ENCODE measurements at places on chromosomes 16 and 17.

DNA sequence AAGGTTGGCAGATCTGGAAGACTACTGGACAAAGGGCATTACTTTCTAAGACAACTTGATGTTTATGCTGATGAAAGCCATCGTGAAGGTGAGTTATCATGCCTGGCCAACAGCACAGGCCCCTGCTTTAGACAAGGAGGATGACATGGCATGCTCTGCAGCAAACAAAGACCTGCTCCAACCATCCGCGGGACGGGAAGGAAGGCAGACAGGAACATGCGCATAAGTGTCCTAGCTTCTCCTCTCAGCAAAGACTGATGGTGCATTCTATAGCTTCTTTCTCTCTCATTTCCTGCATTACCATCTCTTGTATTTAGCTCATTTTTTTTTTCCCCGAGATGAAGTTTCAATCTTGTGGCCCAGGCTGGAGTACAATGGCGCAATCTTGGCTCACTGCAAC is 5.4 kb downstream of the NPLOC4 start:
- DNase-seq, result no peak

- DNase-seq, result no peak
Observed at GRCh38 chr16:82045465-82045864, 10.4 kb downstream of the HSD17B2 start.

- DNase-seq, result no peak
Observed at GRCh38 chr17:79595471-79595870, 15.4 kb downstream of the RBFOX3 start.

DNA sequence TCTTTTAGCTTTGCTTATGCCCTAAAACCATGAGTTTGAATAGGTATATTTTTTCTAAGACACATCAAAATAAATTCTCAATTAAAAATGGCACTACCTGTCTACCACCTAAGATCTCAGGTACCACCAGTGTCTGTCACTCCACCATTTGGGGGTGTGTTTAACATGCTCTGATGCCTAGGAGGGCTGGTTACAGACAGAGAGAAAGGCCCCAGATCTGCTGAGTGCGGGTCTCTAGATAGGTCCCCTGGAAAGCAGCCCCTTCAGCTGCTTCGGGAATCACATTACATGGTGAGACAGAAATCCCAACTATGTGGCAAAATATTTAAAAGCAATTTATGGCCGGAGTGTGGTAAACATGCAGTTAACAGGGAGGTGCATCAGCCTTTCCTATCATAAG is 653 bp upstream of the VAC14 start:
- DNase-seq, result no peak

- no peak for DNase-seq
Observed at GRCh38 chr16:50215680-50216079, 50.7 kb upstream of the ADCY7 start.

GRCh38 chr16:79912592-79913310 is 312.2 kb upstream of the MAF start:
- DNase-seq, result no peak

GRCh38 chr17:1767358-1767757 is 5.5 kb downstream of the SERPINF1 start:
- no peak for DNase-seq

DNA sequence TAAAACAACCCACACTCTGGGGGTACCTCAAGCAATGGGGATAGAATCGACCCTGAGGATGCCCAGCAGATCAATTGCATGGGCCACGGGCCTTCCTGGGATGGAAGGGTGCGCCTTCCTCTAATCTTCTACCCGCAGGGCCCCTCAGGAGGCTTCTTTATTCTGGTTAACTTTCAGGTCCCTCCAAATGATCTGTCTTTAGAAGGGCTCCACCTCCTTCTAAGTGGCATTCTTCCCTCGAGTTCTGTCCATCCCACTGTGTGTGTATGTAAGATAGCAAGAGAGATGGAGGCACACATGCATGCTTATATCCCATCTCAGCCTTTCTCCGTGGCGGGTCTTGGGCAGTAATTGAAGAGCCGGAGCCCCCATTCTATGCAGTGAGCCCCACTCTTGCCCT is 125.7 kb downstream of the MRM1 start:
- DNase-seq, result no peak

GRCh38 chr16:52545898-52546266 is 1.1 kb downstream of the TOX3 start:
- DNase-seq, result no peak

DNA sequence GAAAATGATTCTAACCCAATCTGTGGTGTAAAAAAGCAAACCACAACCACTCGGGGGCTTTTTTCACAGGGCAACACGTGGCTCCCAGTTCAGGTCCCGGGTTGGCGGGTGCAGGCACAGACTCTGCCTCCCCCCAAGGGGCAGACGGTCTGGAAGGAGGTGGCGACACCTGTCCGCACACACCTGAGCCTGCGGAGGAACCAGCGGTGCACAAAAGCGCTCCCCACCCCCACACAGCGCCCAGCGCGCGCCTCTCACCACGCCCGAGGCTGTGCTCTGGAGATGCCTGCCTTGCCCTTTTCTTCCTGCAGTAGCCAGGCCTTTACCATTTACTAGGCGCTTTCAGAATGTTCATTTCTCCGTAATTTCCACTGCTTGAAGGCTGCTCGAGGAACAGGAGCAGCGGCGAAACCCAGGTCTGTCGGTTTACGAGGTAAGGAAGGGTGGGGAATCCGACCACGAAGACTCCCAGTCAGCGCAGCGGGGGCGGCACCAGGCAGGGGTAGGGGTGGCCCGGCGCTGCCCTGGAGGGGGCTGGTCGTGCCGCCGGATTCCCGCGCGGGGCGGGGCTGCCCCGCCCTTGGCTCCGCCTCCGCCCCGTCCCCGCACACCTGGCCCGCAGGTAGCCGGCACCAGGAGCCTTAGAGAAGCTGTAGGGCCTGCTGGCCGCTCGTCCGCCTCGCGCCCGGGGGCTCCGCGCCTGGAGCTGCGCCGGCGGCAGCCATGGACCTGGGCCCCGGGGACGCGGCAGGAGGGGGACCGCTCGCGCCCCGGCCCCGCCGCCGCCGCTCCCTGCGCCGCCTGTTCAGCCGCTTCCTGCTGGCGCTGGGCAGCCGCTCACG is at the start of gene USP43:
Gene USP43, plus strand, starts transcription at position 608 of the 842 bp plus-strand sequence. Its CDS starts 116 bp downstream, at position 724.
- DNase-seq, result peak; percentile 66

GRCh38 chr17:9195961-9196670 is 174.8 kb downstream of the NTN1 start:
- no peak for DNase-seq

DNA sequence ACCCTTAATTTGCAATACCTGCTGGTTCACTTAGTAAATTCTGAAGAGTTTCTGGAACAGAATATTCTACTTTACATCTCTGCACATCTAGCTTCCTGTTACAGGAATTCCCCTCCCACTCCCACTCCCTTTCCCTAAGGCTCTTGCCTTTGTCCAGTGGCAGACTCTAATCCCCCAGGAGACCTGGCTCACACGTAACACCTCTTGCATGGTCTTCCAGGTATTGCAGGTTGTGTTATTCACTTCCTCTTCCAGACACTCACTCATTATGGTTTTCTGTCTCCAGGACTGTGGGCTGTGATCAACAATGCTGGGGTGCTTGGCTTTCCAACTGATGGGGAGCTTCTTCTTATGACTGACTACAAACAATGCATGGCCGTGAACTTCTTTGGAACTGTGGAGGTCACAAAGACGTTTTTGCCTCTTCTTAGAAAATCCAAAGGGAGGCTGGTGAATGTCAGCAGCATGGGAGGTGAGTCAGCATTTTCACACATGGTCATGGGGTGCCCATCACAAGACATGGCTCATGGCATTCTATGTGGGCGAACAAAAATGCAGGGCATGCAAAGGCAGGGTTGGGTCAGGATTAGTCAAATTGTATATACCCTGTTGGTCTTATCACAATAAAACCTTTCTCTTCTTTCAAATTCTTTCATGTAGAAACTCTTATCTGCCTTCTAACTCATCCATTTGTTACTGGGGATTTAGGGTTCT is 35.8 kb downstream of the HSD17B2 start:
- no peak for DNase-seq

DNA sequence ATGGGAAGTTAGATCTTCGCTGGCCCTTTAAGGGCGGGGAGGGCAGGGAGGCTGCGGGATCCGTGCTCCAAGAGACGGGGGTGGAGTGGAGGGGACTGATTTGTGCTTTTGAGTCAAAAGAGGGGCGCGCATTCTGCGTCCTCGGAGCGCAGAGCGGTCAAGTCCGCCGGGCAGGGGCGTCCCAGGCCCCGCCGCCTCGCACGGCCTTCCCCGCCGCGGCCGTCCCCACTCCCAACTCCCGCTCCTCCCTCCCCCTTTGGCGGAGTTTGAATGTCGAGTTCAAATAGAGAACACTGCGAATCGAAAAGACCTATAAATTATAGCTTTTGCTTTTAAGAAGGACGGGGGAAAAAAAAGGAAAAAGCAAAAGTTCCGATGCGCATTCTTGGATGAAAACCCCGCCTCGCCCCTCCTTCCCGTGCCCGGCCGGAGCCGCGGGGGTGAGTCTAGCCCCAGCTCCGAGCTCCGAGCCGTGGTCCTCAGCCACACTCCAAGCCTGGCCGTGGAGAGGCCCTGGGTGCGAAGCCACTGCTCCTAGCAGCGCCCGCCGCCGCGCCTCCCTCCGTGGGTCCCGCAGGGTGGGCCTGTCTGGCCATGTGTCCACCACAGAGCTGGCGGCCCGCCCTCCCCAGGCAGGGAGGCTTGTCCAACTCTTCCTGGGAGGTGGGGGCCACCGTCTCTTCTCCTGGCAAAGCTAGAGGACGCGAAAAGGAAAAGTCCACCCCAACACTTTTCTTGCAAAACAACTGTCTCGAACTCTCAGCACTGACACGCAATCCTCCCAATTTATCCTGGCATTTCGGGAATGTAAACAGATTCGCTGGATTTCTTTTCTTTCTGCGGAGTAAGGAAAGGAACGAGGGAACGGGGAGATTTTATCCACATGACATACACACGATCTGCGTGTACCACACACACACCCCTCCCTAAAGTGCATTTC is 3.6 kb downstream of the CBX8 start:
- DNase-seq, result no peak

DNA sequence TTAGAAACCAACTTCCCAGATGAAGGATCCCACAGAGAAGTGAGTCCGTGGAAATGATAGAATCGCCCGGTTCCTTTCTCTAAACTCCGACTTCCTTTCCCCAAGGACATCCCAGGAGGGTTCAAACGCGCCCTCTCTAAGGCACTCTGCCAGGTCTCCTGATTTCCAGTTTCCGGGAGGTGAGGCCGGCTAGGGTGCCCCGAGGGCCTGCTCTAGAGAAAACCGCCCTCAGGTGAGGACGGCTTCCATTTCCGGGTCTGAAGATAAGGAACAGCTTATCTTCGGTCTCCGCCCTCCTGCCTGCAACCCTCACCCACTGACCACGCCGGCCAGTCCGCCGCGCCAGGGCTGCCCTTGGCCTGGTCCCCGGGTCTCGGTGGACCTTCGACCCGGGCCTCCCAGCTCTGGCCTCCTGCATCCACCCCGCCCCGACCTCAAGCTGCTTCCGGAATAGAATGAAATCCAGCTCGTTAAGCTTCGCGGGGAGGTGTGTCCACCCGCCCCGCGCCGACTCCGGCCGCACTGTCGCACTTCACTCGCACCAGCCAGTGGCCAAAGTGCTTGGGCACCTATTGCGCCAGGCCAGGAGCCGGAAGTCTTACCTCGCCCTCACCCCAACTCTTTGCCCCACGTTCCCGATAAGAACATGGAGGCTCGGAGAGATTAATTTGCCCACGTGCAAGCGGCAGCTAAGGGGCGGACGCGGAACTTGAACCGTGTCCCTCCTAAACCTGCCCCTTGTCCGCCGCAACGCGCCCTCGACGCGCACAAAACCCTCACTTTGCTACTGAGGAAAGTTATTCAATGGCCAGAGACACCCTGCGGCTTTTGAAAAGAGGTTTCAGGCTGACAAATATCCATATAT is 836 bp upstream of the MMP15 start:
- DNase-seq, result peak; percentile 47

DNA sequence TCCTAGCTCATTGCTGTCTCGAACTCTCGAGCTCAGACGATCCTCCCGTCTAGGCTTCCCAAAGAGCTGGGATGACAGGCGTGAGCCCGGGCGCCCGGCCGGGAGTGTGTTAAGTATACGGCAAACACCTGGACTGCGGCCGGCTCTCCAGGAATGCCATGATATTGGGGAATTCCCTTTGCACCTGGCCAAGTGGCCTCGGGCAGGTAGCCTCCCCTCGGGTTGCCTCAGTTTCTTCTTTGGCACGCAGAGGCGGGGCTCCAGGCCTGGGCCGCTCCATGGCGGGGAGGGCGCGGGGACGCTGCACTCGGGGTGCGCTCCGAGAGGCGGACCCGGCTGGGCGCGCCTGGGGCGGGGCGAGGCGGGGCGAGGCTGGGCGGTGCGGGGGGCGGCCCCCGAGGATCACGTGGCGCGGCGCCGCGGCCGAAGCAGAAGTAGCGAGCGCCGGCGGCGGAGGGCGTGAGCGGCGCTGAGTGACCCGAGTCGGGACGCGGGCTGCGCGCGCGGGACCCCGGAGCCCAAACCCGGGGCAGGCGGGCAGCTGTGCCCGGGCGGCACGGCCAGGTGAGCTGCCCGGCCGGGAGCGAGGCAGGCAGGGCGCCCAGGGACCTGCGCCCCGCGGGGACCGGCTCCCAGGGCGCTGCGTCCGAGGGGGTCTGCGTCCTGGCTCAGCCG is at the start of gene PLCG2:
Gene PLCG2, plus strand, starts transcription at position 431 of the 675 bp plus-strand sequence. CDS start 6,699 bp downstream, outside the sequence.
- peak; percentile 77 for DNase-seq

DNA sequence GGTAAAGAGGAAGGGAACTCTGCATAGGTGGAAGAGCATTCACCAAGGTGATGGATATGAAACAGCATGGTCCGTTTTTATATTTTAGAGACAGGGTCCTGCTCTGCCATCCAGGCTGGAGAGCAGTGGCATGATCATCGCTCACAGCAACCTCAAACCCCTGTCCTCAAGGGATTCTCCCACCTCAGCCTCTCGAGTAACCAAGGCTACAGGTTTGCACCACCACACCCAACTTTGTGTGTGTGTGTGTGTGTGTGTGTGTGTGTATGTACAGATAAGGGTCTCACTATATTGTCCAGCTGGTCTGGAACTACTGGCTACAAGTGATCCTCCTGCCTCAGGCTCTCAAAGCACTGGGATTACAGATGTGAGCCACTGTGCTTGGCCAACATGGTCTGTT is 77.5 kb upstream of the NACA2 start:
- DNase-seq, result no peak

DNA sequence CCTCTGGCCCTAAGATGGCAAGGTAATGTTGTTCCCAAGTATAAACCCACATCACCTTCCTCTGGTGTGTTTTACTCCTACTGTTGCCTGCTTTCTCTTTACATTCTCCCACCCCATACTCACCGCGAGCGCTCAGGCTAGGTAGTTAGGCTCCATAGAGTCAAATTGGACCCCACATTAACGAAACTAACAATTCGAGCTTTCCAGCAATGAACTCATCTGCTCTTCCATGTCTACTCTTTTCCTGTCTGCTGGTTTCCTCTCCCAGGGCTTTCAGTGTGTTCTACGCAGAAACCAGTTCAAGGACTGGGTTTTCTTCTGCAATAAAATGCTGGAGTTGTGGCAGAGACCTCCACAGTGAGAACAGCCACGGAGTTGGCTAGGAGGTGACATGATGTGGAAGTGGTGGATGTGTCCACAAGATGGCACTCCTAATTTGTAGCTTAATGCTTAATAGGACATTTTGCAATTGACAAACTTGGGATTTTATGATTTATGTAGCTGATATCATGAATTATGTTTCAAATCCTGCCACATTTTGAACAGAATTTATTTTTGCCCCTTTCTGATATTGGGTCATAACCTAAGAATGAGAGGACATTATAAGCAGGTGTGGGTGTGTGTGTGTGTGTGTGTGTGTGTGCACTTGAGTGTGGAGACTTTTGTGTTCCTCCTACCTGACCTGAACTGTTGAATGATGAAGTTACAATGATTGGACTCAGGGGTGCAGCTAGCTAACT is 2.2 kb upstream of the UQCRC2 start:
- DNase-seq, result peak; percentile 54

GRCh38 chr17:54861471-54861983 is 39.1 kb upstream of the TOM1L1 start:
- no peak for DNase-seq

GRCh38 chr16:12611916-12612597 is 191.6 kb downstream of the CPPED1 start:
- no peak for DNase-seq

Data from activated CD8-positive, alpha-beta T cell treated with anti-CD3 and anti-CD28 coated beads for 36 hours (primary cell).